ENCODE measurements at places on chromosomes 11 and 22. TPM values are rescaled to one million over a fixed set of nuclear protein-coding genes. Genes with fewer than 3 reads are reported as not detected.

Gene HEPN1
- not detected for total RNA-seq

DNA sequence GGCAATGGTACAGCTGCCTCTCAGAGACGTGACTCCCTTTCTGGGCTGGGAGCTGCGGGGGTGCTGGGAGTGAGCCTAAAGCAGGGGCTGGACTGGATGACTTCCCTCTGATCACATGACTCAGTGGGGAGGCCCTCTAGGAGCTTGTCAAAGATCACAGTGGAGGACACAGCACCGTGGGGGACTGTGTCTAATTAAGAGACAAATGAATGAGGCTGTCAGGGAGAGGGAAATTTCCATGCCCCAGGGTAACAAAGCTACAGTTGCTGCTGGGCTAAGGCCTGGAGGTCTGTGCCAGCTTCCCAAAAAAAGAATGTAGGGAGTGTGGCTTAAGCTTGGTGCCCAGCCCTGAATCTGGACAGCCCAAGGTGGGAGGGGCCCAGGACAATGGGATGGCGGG, 262.8 kb upstream of the PLET1 start:
- no peak overlapping the region for H3K4me3 ChIP-seq
- H3K27ac ChIP-seq: peak overlapping the region; percentile 88
- no peaks in the 10 kb centered on the region for H3K36me3 ChIP-seq

Gene SHANK3
- total RNA-seq: 6.9 TPM

- peaks cover 5% of the 10 kb centered on the region for H3K27me3 ChIP-seq
- no peak overlapping the region for H3K4me3 ChIP-seq
- H3K4me1 ChIP-seq: no peaks in the 10 kb centered on the region
- no peak for DNase-seq
- no peaks in the 10 kb centered on the region for H3K36me3 ChIP-seq
These were observed 181.2 kb upstream of the API5 start for GRCh38 chr11:43130616-43131015.

Gene KREMEN1
- 10.5 TPM for total RNA-seq

- H3K27me3 ChIP-seq: peaks cover 33% of the 10 kb centered on the region
- no peaks in the 10 kb centered on the region for H3K36me3 ChIP-seq
- no peaks in the 10 kb centered on the region for H3K4me1 ChIP-seq
- no peak overlapping the region for H3K4me3 ChIP-seq
These were observed 64.7 kb downstream of the BDNF start for GRCh38 chr11:27635567-27636037.

Gene OR6A2
- total RNA-seq: 0.24 TPM

DNA sequence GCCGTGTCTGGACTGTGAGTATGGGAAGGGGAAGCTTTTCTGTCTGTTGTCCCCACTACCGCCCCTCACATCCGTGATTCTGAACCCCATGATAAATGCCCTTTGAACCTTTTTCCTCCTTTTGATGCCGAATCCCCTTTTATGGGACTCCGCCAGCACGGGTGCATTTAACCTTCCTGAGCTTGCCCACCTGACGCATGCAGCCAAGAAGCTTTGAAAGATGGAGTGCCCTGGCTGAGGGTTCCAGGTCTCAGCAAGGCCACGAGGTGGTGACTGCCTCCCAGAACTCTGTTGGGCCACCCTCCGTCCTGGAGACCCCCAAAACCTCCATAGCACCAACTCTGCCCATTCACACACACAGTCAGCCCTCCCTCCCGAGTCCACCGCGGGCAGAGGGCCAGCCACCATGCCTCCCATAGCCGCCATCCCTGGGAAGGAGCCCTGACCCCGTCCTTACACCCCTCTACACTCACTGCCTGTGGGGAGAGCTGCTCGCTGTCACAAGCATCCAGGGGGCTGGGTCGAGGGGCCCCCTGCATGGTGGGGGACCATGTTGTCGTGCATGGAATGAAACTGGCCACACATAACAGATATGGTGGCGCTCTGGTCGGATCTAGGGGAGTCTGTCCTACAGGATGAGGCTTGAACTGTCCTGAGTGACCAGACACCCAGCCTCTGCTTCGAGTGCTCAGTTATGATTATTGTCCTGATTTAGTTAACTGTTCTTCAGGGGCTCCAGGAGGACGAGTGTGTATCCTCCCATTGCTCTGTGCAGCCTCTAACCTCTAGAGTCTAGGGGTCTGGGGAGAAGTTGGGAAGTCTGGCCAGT, 822 bp upstream of the COMT start:
- no peak for DNase-seq
- peaks cover 21% of the 10 kb centered on the region for H3K4me1 ChIP-seq
- H3K36me3 ChIP-seq: peaks cover 18% of the 10 kb centered on the region
- H3K4me3 ChIP-seq: peak overlapping the region; percentile 86
- H3K27ac ChIP-seq: peak overlapping the region; percentile 81

- peaks cover 5% of the 10 kb centered on the region for H3K4me1 ChIP-seq
- no peaks in the 10 kb centered on the region for H3K36me3 ChIP-seq
- H3K4me3 ChIP-seq: no peak overlapping the region
- H3K27ac ChIP-seq: no peak overlapping the region
- H3K27me3 ChIP-seq: peaks cover 7% of the 10 kb centered on the region
These were observed 10.8 kb downstream of the PRR5L start for GRCh38 chr11:36306888-36307287.

Gene DMC1
- total RNA-seq: 3.0 TPM

- no peak overlapping the region for H3K27ac ChIP-seq
- DNase-seq: no peak
- H3K27me3 ChIP-seq: peaks cover 25% of the 10 kb centered on the region
- no peak overlapping the region for H3K4me3 ChIP-seq
- peaks cover 6% of the 10 kb centered on the region for H3K4me1 ChIP-seq
- H3K36me3 ChIP-seq: no peaks in the 10 kb centered on the region
These were observed 6.0 kb upstream of the SLC35C1 start for GRCh38 chr11:45798793-45799441.

Gene SPI1
- not detected for total RNA-seq

Gene MS4A6A
- total RNA-seq: not detected

Gene TNNT3
- total RNA-seq: 0.38 TPM

Gene CCDC188
- 3.3 TPM for total RNA-seq

DNA sequence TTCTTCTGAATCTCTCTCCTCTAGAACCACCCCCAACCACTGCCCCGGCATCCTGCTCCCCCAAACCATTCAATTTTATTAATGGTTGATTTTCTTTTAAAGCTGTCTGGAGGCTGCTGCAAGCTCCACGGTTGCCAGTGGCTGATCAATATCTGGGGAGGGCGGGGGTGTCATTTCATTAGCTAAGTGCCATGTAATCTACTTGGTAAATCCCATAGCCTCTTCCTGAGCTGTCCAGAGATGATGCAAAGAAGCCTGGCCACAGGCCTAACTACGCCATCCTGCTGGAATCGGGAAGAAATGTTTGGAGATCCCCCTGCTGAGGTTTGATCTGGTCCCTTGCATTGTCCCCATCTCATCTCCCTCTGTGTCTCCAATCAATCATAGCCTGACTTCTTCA, 440.1 kb downstream of the MIAT start:
- no peak overlapping the region for H3K27ac ChIP-seq
- no peak for DNase-seq
- no peaks in the 10 kb centered on the region for H3K36me3 ChIP-seq
- H3K4me1 ChIP-seq: peaks cover 3% of the 10 kb centered on the region
- H3K27me3 ChIP-seq: peaks cover 47% of the 10 kb centered on the region
- H3K4me3 ChIP-seq: no peak overlapping the region

DNA sequence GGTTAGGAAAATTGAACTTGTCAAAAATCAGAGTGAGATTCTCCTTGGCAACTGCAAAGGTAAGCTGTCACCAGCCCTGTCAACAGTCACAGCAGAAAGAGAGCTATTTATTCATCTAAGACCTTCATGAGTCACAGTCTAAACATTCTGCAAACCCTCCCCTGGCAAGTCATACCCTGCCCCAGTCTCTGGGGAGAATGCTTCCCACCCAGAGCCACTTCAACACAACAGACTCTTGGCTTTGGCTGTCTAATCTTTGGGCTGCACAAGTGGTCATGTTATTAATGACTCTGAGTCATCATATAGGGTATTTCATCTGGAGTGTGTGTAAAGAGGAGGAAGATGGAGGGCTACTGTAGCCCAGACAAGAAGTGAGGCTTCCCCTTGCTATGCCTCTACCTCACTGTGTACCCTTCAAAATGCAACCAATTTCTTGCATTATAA, 153.4 kb downstream of the CCDC34 start:
- H3K27me3 ChIP-seq: no peaks in the 10 kb centered on the region
- no peak overlapping the region for H3K4me3 ChIP-seq
- peaks cover 18% of the 10 kb centered on the region for H3K36me3 ChIP-seq
- H3K27ac ChIP-seq: peak overlapping the region; percentile 4
